ENCODE measurements at places on chromosomes 1 and 21.

DNA sequence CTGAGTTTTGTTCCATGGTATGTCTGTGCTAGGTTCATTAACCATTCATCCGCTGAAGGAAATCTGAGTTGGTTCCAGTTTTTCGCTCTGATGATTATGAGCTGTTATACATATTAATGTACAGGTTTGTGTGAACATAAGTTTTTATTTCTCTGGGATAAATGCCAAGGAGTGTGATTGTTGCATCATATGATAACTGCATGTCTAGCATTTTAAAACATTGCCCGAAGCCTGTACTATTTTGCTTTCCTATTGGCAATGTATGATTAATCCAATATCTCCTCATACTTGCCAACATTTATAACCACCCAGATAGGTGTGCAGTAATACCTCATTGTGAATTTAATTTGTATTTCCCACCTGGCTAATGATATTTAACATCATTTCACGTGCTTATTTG is 322.7 kb downstream of the ZNF326 start:
- no peak for DNase-seq

GRCh38 chr1:20462397-20462796 is 23.6 kb downstream of the CAMK2N1 start:
- DNase-seq, result no peak

- no peak for DNase-seq
Measured at GRCh38 chr1:6491966-6492365, 499 bp upstream of the PLEKHG5 start.

- DNase-seq, result no peak
Measured at GRCh38 chr1:220967911-220968310, 88.7 kb downstream of the HLX start.

- DNase-seq, result no peak
Measured at GRCh38 chr1:231887866-231888265, 261.3 kb downstream of the DISC1 start.

DNA sequence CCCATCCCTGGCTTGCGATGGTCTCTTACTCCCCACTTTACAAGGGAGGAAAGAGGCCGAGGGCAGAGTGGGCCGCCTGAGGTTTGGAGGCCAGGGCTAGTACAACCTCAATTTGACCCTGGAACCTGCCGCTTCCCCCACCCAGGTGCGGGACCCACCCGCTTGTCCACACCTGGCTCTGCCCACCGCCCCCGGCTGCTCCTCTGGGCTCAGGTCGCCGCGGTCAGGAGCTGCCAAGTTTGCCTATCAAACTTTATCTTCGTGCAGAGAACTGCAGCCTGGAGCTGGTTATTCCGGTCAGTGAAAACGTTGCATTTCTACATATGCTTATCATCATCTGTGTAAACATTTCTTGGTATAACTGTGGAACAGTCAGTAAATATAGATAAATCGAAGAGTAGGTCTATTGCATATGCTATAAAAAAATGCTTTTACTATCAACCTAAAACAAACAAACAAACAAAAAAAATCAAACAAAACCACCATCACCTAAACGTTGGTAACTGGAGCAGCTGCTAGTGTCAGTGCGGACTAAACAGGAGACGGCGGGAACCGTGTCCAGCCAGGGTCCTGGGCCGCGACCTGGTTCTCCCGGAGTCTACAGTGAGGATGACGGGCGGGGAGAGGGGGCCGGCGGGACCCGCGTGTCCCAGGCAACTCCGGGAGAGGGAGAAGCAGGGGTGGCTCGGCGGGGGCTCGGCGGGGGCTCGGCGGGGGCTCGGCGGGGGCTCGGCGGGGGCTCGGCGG is 906 bp upstream of the ADARB1 start:
- peak; percentile 93 for DNase-seq

GRCh38 chr1:45365051-45365450 is 24.8 kb upstream of the MUTYH start:
- DNase-seq, result no peak

GRCh38 chr1:162055062-162055461 is 14.4 kb upstream of the NOS1AP start:
- no peak for DNase-seq

DNA sequence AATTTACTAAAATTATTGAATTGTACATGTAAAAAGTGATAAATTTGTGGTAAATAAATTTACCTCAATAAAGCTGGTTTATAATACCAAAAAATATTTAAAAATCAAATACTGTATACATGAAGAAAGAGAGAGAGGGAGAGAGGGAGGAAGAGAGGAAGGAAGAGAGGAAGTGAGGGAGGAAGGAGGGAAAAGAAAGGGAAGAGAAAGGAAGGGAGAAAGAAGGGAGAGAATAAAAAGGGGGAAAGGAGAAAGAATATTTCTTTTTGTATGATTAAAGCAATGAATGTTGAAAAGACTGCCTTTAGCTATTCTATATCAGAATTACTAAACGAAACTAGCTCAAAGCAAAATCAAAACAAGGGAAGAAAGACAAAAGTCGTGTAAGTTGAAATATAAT is 150.0 kb downstream of the LRIG2 start:
- DNase-seq, result no peak

DNA sequence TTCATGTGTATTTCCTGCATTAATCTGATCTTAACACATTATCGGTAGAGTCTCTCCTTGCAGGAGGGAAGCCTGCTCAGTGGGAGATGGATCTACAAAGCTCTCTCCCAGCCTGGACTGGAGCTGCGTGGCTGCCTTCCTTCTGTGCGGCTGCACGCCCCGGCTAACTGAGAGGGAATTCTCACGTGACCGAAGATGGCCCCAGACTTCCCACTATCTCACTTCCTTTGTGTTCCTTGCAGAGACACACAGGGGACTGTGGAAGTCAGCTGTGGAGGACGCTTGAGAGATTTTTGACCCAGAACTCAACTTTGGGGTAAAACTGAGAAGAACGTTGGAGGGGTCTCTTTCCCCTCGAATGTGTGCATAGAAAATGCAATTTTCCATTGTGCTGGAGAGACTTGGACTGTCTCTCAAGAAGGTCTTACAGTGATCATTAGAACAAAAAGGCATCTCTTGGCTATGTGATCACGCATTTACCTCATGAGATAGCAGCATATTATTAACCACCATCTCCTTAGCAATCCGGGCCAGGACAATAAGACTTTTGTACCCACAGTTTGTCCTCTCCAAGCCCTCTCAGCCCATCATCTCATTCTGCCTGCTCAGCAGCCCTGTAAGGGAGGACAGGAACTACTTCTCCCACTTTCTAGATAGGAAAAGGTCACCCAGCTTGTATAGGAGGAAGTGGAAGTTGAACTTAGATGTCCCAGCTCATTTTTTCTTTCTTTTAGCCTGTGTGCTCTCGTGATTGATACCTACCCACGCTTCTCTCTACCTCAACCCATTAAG is 49.3 kb upstream of the TARBP1 start:
- no peak for DNase-seq

DNA sequence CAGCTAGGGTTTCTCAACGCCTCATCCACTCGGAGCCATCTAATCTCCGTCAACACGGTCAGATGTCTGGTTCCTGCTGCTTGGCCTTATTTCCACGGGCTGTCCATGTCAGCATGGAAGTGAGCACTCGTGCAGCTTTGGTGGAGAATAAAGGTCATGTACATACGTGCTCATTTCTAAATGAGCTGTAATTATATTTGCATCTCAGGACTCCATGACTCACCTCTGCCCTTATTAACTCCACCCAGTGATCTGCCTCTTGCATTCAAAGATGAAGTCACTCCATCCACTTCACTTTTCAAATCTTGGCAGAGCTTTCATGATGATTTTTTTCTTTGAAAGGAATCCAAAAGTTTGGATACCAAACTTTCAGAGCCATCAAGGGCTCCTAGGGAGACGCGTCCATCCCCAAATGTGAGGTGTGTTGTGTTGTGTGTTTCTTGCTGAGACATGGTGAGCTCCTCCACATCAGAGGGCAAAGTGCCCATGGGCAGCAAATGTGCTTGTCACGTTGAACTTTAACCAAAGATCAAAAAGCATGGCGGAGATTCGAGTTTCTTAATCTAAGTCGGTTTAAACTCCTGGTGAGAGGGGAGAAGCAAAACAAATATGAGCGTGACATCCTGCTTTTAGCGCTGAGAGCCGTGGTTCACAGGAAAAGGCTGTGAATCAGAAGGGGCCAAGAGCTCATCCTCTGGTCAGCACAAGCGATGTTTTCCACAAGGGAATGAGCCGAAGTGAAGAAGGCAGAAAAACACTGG is 68.6 kb upstream of the ERRFI1 start:
- DNase-seq, result no peak

DNA sequence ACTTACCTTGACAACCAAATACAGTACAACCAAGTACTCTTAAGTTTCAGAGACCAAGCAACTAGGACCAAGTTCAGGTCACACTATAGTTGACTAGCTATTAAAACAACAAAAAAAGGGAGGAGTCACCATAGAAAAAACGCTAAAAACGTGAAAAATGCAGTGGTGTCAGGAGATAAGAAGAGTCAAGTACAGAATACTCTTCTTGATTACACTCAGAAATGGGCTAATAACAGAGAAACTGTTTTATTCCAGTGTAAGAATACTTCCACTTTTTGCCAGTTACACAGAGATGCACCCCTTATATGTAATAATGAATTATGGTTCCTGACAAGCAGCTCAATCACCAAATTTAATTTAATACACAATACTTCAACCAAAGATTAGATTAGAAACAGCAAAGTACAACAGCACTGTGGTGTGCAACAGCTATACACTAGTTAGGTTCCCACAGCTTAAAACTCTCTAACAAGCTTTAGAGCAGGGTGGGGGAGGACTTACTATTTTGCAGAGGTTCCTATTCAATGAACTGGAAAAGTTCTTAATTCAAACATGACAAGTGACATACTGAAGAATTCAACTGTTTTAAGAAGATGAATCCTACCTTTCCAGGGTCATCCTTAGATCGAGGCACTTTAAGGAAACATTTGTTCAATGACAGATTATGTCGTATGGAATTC is 70.4 kb downstream of the FOXJ3 start:
- DNase-seq, result no peak

DNA sequence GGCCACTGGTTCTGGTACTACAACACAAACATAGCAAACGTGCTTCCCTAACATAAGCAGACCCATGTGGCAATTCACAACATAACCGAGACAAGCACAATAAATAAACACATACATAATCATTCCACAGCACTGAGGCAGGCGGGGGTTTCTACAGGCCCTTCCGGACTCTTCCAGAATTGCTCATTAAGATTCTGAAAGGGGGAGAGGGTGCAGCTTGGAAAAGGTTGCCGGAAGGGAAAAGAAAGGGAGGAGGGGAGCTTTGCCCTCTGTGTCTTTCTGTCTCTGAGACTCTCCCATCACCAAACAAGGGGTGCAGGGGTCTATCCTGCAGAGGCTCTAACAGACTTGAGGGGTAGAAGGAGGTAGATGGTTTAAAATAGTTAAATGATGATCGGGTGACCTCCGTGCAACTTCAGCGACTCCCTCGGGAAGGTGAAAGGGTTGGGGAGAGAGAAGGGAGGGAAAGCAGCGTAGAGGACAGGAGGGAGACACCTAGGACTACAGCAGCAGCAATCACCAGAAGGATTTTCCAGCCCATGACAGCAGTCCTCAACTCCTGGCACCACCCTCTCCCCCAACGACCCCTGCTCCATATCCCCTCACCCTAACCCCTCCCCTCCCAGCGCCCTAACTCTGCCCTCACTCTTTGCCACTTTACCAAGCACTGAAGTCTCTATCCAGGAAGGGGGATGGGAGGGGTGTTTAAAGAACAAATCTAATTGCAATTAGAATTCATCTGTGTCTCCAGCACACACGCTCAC is 365.5 kb upstream of the ESRRG start:
- no peak for DNase-seq
